ENCODE measurements at places on chromosomes 1 and 21.

GRCh38 chr1:32273391-32274208 lies 18.3 kb upstream of the HDAC1 start:
- peak; percentile 70 for DNase-seq

- no peak for DNase-seq
Observed at GRCh38 chr1:116513956-116514355, 56.9 kb downstream of the CD58 start.

- DNase-seq = no peak
Observed at GRCh38 chr1:19633106-19633505, 11.0 kb upstream of the NBL1 start.

GRCh38 chr1:159989581-159989980 lies 35.5 kb upstream of the SLAMF9 start:
- DNase-seq = no peak

DNA sequence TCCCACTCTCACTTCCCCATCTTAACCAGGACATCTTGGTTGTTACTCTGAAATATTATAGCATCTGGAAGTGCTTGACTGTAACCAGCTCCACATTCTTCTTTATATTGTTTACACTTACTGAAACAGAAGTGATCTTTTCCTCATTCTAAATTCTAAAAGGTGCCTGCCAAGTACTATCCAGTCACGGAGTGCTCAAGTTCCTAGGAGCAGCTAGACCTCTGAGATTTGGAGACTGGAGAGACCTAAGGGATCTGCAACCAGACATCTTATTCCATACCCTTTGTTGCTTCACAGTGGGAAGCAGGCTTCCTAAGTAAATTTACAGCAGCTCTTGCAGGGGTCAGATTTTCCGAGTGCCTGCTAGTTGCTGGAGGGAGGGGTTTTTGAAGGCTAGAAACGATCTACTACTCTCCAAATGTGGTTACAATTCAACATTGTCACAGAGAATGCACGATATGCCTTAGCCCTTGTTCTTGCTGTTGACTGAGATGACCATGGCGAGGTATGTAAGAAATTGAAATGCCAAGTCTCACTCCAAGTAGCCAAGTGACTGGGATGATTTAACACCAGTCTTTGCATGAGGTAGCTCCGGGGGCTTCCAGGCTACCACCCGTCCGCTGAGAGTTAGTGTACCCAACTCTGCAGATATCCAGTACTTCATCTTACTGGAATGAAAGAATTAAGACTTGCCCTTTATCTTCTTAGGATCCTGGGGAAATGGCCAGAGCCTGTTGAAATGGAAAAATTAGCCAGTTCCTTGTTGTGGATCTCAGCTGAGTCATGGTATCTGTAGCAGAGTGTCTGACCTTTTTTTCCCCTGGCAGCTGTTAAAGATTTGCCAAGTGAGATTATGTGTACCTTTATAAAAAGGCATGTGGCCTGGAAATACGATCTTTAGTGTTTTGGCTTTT lies 150.8 kb downstream of the MAST2 start:
- no peak for DNase-seq

DNA sequence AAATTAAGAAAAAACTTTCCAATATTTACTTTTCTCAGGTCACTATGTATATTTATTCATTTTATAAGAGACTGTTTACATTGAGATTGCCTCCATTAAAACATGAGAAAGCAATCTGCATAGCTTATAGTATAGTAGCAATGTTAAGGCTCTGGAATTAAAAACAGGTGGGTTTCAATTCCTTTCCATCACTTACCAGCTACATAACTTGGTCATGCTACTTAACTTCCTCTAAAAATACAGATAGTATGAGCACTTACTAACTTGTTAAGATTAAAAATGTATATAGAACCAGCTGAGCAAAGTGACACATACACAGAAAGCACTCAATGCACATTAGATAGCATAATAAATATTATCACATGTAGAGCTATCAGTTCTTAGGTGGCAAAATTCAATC lies 76.6 kb downstream of the LYST start:
- DNase-seq = no peak
